Esophagus muscularis mucosa (tissue), 4 donors: ENCODE measurements at places on chromosomes 16 and 17. TPM values are rescaled to one million over a fixed set of nuclear protein-coding genes. Genes with fewer than 3 reads are reported as not detected.

Gene GFAP
- total RNA-seq, result not detected

Gene MYL4
- 0.52 TPM for total RNA-seq

Gene KRT24
- total RNA-seq, result not detected

Gene UBE2Z
- total RNA-seq, result 76.4 TPM

Gene DOC2B
- 10.4 TPM for total RNA-seq

Gene NLRC3
- total RNA-seq, result 0.57 TPM

Gene HSD17B2
- not detected for total RNA-seq

Gene EFNB3
- total RNA-seq, result 0.32 TPM

Gene NACA2
- total RNA-seq, result not detected

Gene TPSD1
- total RNA-seq, result 1.7 TPM

Gene ALOXE3
- total RNA-seq, result not detected

Gene TBC1D3G
- not detected for total RNA-seq

Gene CCL22
- not detected for total RNA-seq

- DNase-seq, result no peak
These were observed 95.3 kb upstream of the CRHR1 start for GRCh38 chr17:45688820-45689219.

- DNase-seq, result no peak
These were observed 7.5 kb downstream of the CCL4 start for GRCh38 chr17:36111068-36111490.

- no peak for DNase-seq
These were observed 5.8 kb downstream of the DNAAF1 start for GRCh38 chr16:84150926-84151325.

DNA sequence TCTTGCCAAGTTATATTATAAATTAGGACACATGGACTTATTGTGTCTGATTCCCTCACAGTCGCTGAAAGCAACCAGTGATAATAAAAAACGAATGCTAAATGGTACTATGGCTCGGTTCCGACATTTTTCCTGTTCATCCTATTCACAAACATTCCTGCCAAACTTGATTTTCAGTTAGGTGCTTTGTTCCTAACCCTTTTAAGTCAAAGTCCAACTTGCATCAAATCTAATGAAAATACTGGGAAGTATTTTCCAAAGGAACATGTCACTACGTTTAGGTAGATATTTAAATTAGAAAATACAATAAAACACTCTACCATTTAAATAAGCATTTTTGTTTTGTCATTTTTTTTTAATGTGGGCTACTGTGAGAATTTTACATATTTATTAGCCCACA is 21.0 kb downstream of the SETD6 start:
- DNase-seq, result no peak

DNA sequence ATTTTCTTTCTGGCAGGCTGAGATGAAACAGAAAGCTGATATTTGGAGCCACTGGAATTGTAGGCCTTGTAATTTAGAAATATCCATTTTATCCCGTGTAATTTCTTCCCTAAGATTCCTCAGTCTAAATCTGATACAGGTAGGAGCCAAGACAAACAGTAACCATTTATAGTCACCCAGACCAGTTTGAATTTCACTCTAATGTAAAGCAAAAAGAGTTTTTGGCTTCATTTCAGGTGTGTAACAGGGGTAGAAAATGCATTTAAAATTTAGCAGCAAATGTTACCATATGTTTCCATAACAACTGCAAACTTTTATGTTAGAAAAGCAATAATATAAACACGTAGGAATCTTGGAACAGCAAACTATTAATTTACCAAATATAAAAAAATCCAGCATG is 249.4 kb downstream of the FTO start:
- DNase-seq, result no peak

DNA sequence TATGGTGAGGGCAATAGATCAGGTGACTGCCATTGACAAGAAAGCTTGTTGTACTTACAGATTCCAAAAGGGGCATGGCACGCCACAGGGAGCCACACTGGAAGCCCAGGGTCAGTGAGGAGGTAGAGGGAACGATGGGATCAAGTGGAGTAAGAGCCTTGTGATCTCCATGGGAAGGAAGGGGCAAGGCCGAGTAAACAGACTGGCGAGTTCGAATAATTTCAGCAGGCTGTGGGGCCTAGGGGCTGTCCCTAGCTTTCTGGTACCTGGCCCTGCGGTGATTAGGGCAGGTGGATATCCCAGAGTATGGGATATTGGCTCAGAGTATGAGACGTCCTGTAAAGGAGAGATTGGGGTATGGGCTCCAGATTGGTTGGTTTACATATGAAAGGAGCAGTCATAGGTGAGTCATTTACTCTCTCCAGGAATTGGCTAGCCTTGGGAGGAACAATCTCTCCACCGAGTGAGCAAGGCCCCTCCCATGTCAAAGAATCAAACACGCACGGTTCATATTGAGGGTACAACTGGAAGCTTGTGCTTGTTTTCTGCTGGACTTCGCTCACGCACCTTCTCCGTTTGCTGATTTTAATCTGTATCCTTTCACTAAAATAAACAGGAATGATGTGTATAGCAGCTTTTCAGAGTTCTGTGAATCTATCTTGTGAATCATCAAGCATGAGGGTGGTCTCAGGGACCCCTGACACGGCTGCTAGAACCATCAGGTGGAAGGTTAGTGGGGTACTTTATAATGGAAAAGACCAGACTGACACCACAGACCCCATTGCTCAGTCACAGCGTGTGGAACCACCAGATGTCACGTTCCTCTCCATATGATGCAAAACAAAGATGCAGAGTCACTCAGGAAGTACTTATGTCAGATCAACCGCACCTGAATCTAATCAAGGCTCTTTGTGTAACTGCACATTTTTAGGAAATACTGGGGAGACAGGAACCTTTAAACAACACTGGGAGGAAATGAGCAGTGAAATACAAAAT is 27.9 kb downstream of the GABARAPL2 start:
- no peak for DNase-seq

DNA sequence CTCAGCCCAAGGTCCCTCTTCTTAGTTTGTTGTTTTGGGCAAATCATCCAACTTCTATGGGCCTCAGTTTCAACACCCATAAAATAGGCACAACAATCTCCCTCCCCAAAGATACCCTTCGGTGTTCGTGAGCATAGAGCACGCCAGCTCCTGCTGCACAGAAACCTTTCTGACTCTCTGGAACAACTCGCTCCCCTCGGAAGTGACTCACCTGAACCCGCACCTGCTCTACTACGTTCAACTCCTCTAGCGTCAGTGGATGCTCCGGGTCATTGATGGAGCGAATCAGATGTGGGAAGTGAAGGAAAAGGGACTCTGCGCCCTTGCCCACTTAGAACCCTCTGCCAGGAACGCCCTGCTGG is 445 bp downstream of the CIAO2B start:
- no peak for DNase-seq

- no peak for DNase-seq
These were observed 23.9 kb downstream of the HNF1B start for GRCh38 chr17:37720989-37721388.

GRCh38 chr17:7997186-7997585 is 5.2 kb upstream of the GUCY2D start:
- DNase-seq, result no peak

GRCh38 chr16:6891496-6891895 is 441.1 kb upstream of the RBFOX1 start:
- peak; percentile 74 for DNase-seq

GRCh38 chr17:14859542-14859941 is 405.6 kb downstream of the PMP22 start:
- no peak for DNase-seq

DNA sequence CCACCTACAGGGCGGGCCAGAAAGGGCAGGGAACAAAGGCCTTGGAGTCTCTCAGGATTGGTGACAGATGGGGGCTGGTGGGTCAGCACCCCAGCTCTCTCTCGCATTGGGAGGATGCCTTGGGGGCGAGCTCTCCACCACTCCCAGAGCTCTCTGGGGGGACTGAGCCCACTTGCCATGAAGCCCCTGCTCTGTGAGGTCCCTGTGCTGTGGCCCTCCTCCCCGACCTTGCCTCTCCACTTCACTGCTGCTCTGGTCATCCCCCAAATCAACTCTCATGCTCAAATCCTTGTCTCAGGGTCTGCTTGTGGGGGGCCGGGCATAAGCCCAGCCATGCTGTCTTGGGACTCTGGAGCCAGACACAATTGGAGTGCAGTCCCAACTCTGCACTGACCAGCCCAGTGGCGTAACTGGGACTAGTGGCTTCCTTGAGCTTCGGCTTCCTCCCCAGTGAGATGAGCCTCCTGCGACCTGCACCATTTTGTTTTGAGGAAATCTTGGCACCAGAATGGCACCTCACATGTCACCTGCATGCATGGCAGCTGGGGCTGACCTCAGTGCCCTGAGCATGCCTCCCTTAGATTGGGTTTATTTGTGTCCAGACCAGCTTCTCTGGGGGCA is 184.5 kb downstream of the IRF8 start:
- no peak for DNase-seq

DNA sequence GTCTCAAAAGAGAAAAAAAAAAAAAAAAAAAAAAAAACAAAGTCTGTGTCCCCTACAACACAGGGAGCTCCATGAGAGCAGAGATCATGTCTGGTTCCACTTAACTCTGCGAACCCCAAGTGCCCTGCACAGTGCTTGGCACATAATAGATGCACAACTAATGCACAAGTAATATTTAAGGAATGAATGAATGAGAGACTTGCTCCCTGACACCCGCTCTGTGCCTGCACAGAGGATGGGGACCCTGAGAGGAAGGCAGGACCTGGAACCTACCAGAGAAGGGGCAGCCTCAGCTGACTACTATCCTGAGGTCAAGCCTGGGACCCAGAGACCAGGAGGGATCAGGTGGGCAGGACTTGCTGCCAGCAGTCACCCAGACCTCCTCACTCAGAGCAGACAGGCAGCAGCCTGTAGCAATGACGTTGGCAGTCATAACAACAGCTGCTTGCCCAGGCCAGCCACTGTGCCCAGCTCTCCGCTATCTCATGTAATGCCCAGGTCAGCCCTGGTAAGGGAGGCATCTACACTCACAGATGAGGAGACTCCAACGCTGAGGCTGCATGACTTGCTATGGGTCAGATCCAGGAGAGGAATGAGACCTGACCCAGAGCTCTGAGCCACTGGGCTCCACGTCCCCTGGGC is 2.9 kb downstream of the MYO15A start:
- no peak for DNase-seq
